Astrocyte (in vitro differentiated cells and primary cell): ENCODE measurements at places on chromosomes 5 and 9. TPM values are rescaled to one million over a fixed set of nuclear protein-coding genes. Genes with fewer than 3 reads are reported as not detected.

DNA sequence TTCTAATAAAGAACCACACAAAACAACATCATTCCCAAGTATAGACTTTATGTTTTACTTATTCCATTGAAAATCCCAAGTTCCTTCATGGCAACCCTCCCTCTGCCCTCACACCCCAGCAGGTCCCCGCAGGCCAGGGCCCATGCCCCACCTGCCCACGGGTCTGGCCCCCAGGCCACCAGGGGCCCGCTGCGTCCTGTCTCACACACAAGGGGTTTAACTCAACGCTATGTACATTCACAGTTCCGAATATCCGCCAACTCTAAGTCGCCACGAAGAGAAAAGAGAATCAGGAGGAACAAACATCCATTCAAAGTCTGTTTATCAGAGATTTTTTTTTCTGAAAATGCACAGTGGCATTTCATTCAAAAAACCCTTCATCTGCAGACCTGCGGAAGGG is 16.2 kb upstream of the SLC6A3 start:
- no peak overlapping the region for H3K4me3 ChIP-seq
- no peaks in the 10 kb centered on the region for H3K4me1 ChIP-seq
- H3K27me3 ChIP-seq = no peaks in the 10 kb centered on the region

DNA sequence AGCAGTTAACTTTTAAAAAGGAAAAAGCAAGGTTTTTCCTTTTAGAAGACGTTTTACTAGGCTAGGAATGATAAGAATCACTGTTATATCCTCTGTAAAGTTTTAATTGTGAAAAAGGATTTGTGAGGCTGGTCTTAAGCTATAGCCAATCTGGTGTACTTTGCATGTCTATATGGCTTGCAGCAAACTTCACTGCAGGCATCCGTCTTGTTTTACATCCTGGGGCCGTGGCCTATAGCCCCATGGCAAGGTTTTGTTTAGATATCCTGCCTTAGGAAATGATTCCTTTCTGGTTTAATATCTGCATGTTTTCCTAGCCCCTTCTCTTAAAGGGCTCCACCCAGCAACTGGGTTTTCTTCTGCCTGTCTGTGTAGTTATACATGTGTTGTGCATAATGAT is 272.8 kb downstream of the ICE1 start:
- DNase-seq = no peak
- H3K27ac ChIP-seq = no peak overlapping the region
- H3K27me3 ChIP-seq = no peaks in the 10 kb centered on the region
- H3K36me3 ChIP-seq = no peaks in the 10 kb centered on the region

The PKD2L2 gene
- not detected in 2 replicates for total RNA-seq

The ZCCHC9 gene
- 22.5 and 24.3 TPM in 2 replicates for total RNA-seq
